ENCODE measurements at places on chromosomes 2 and 18.

DNA sequence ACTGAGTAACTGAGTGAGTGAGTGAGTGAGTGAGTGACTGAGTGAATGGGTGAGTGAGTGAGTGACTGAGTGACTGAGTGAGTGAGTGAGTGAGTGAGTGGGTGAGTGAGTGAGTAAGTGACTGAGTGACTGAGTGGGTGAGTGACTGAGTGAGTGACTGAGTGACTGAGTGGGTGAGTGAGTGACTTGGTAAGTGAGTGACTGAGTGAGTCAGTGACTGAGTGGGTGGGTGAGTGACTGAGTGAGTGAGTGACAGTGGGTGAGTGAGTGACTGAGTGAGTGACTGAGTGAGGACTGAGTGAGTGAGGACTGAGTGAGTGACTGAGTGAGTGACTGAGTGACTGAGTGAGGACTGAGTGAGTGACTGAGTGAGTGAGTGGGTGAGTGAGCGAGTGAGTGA, 13.9 kb downstream of the MAL start:
- DNase-seq = no peak

DNA sequence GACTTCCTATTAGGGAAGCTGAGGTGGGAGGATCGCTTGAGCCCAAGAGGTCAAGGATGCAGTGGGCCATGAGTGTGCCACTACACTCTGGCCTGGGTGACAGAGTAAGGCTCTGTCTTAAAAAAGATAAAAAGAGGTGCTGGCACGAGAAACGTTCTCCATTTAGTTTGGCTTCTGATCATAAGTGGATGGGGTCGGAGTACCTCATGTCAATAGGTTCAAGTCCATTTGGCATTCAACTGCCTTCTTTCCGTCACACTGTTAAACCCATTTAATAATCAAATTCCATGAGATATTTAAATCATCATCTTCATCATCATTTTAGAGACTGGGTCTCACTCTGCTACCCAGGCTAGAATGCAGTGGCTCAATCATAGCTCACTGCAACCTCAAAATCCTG, 9.2 kb downstream of the COX7A2L start:
- DNase-seq = no peak

DNA sequence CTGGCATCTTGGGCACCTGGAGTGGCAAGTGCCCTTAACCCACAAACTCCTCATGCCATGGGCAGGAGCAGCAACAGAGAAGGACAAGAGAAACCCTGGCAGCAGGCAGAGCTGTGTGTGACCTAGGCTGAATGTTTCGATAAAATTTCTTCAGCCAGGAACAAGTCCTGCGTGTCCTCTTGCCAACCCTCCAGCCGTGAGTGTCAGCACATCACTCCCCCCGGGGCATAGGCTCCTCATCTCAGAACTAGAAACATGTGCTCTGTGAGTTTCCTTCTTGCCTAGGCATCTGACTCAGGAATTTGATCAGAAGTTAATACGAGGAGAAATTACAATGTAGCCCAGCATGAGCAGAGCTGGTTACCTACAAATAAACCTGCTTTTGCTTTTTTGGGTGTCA, 2.2 kb downstream of the ABCG8 start:
- DNase-seq = no peak

- DNase-seq = no peak
These were observed 217.2 kb downstream of the TNS1 start for GRCh38 chr2:217785544-217786045.

GRCh38 chr2:114542695-114543094, 100.3 kb downstream of the DPP10 start:
- no peak for DNase-seq

DNA sequence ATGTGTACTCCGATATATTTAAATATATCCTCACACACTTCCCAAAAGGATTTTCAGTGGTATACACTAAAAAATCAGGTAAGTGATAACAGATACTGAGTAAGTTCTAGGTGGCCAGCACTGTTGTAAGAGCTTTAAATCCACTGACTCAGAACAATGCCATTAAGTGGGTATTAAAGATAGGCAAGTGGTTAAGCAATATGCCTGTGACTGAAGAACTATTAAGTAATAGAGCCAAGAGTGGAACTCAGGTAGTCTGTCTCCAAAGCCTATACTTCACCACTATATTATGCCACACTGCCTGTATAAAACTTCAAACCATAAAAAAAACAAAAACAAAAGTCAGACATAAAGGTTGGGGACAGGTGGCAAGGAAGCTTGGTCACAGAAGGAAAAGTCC, 37.2 kb downstream of the THUMPD2 start:
- no peak for DNase-seq

DNA sequence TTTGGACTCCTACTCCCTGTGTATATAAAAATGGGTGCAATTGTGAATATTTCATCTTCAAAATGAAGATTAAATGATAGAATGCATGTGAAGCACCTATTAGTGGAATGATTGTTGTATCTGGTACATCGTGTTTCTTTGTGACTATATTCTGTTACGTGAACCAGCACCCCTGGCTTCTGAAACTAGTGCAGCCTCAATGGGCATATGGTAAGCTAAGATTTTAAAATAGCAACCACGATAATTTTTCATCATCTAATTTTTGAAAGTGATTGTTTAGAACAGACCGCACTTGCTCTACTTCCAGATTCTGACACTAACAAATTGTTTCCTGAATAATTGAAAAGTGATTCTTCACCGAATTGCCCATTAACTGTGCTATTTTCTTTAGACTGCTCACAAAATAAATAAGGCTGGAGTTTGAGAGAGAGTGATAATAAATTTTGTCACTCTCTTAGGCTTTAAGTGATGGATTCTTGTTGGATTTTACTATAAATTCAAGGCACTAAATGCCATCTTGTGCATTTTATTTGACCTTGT, 806.1 kb upstream of the LRATD1 start:
- DNase-seq = no peak

DNA sequence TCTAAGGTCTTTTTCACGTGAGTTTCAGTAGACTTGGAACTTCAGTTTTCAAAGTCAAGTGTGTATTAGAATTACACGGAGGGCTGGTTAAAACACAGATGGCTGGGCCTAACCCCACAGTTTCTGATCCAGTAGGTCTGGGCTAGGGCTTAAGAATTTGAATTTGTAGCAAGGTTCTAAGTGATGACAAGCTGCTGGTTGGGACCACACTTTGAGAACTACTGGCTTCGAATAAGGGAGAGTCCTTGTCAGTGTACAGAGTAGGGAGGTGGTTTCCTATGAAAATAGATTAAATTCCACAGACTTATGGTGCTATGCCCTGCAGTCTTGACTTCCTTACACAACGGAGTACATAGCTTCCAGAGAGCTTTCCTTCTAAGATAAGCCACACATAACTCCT, 4.5 kb downstream of the RHOB start:
- DNase-seq = no peak

Measured in NCI-H510A (cell line).